ENCODE measurements at places on chromosomes 5 and 9. TPM values are rescaled to one million over a fixed set of nuclear protein-coding genes. Genes with fewer than 3 reads are reported as not detected.

DEPDC1B gene
- 4.9 TPM for total RNA-seq

SPATA31C2 gene
- not detected for total RNA-seq

SUB1 gene
- 188 TPM for total RNA-seq

CCDC180 gene
- total RNA-seq: 0.72 TPM

TEK gene
- 1.9 TPM for total RNA-seq

GRAMD2B gene
- 8.5 TPM for total RNA-seq

ZFP37 gene
- total RNA-seq: 1.1 TPM

SPACA9 gene
- total RNA-seq: 11.2 TPM

FOXD4L3 gene
- not detected for total RNA-seq

NPR3 gene
- 12.6 TPM for total RNA-seq

TRIM7 gene
- 36.9 TPM for total RNA-seq

ARID3C gene
- total RNA-seq: not detected

PRRX2 gene
- total RNA-seq: 1.5 TPM

ANKRD55 gene
- total RNA-seq: not detected

EPB41L4A gene
- 35.1 TPM for total RNA-seq

TPPP gene
- total RNA-seq: 3.3 TPM

SERF1A gene
- total RNA-seq: 3.6 TPM

SPINK6 gene
- 2.9 TPM for total RNA-seq

NEUROG1 gene
- not detected for total RNA-seq

STPG3 gene
- total RNA-seq: not detected

CCL27 gene
- 0.20 TPM for total RNA-seq

ZDHHC11B gene
- total RNA-seq: 7.0 TPM

TLX3 gene
- total RNA-seq: not detected

Data from esophagus mucosa (tissue), 1 donor.